ENCODE measurements at places on chromosomes 6 and 20. TPM values are rescaled to one million over a fixed set of nuclear protein-coding genes. Genes with fewer than 3 reads are reported as not detected.
A peak's percentile ranks its signal among the peaks of the same experiment; 100 is the strongest.

DNA sequence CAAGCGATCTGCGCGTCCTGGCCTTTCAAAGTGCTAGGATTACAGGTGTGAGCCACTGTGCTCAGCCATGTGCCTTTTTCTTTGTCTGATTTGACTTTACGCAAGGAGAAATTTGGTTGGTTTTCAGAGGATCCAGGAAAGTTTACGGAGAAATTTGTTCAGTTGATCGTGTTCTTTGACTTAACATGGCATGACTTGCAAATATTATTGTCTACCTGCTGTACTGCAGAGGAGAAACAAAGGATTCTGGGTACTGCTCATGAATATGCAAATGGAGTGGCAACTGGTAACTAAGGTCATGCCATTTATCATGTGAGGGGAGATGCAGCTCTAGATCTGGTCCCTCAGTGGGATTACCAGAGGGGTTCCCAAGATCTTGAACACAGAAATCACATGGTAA is 68.8 kb upstream of the CHD6 start:
- no peak overlapping the region for H3K27ac ChIP-seq
- no peak overlapping the region for H3K4me3 ChIP-seq
- no peaks in the 10 kb centered on the region for H3K4me1 ChIP-seq

DNA sequence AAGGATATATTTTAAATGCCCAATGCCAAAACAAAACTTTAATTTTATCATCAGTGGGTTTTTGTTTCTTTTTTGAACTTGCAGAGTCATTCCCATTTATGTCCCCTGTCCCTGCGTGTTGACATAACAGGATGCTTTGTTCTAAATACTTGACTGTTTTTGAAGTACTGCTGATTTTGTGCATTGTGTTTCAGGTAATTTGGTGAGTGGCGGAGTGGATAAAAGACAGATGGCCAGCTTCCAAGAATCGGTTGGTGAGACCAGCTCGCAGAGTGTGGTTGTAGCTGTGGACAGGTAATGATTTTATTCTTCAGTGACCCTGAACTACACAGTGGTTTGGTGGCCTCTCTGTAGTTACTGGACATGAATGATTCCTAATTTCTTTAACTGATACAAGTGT is 50.5 kb upstream of the CSE1L start:
- H3K27me3 ChIP-seq, result peaks cover 4% of the 10 kb centered on the region
- no peaks in the 10 kb centered on the region for H3K36me3 ChIP-seq
- no peaks in the 10 kb centered on the region for H3K4me1 ChIP-seq

TAGAP gene
- not detected for total RNA-seq

TFAP2D gene
- not detected for total RNA-seq

MAFB gene
- total RNA-seq, result 4.6 TPM

- H3K27me3 ChIP-seq, result peaks cover 4% of the 10 kb centered on the region
- H3K27ac ChIP-seq, result no peak overlapping the region
- no peak overlapping the region for H3K4me3 ChIP-seq
- no peak for DNase-seq
Measured at GRCh38 chr6:4531406-4531805, 244.8 kb upstream of the CDYL start.

DNA sequence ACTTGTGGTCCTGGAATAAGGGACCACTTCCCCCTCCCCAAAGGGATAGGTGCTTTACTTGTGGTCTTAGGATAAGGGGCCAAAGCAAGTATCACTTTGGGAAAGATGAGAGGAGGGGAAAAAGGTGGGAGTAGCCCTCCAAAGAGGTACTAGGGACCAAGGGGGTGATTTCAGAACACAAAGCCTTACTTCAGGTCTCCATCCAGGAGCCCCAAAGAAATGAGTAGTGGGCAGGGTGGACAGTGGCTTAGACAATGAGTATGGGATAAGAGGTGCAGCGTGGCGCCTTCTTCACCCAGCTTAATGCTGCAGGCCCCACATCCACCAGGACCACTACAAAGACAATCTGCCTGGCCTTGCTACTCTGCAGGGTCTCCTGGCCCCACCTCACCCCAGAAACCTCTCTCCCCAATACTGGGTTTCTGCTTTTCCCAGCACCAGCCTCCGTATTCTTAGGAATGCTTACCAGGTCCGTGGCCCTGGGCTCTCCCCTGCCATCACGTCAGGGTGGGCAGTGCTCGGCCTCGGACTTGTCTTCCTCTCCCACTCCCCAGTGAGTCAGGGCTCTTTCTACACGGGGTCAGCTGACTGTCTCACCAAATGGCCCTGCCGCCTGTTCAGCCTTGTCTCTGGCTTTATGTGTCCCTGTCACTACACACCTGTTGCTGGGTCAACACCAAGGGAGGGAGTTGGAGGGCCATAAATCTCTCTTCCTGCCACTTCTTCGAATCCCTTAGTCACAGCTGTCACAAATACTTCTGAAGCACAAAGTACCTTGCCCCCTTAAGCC is 3.1 kb downstream of the NNAT start:
- DNase-seq, result no peak
- H3K4me3 ChIP-seq, result peak overlapping the region; percentile 61
- H3K27me3 ChIP-seq, result peaks cover 19% of the 10 kb centered on the region
- H3K36me3 ChIP-seq, result peaks cover 12% of the 10 kb centered on the region
- peaks cover 44% of the 10 kb centered on the region for H3K4me1 ChIP-seq

GRCh38 chr6:129184324-129184723 is 301.4 kb downstream of the LAMA2 start:
- no peaks in the 10 kb centered on the region for H3K36me3 ChIP-seq
- no peak for DNase-seq
- no peak overlapping the region for H3K4me3 ChIP-seq

- peaks cover 30% of the 10 kb centered on the region for H3K4me1 ChIP-seq
- H3K27ac ChIP-seq, result no peak overlapping the region
- H3K4me3 ChIP-seq, result no peak overlapping the region
- H3K27me3 ChIP-seq, result peaks cover 6% of the 10 kb centered on the region
Measured at GRCh38 chr6:40413239-40413638, 173.9 kb downstream of the LRFN2 start.

COL9A1 gene
- total RNA-seq, result 1.8 TPM

MATN4 gene
- not detected for total RNA-seq

GRCh38 chr20:37337208-37337991 is 8.5 kb upstream of the SRC start:
- no peaks in the 10 kb centered on the region for H3K27me3 ChIP-seq
- DNase-seq, result no peak
- no peaks in the 10 kb centered on the region for H3K36me3 ChIP-seq

- DNase-seq, result no peak
- peaks cover 29% of the 10 kb centered on the region for H3K36me3 ChIP-seq
- no peak overlapping the region for H3K27ac ChIP-seq
- no peak overlapping the region for H3K4me3 ChIP-seq
Measured at GRCh38 chr20:23967616-23967979, 21.0 kb downstream of the GGTLC1 start.

DNA sequence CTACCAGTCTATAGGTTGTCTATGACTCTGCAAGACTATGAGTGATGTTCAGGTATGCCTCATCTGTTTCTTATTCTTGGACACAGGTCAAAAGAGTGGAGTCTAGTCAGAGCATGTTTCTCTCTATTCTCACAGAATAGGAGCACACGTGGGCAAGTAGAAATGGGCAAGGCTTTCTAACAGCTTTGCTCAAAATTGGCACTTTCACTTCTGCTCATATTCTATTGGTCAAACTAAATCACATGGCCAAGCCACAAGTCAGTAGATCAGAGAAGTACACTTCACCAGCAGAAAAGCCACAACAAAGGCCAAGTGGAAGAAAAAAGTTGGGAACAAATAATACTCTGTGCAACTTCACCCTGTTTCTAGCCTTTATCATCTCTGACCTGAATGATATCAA is 354.5 kb upstream of the SYNCRIP start:
- no peak overlapping the region for H3K27ac ChIP-seq
- no peak overlapping the region for H3K4me3 ChIP-seq
- H3K36me3 ChIP-seq, result no peaks in the 10 kb centered on the region
- no peak for DNase-seq

GRCh38 chr6:143163621-143164020 is 102.9 kb downstream of the AIG1 start:
- H3K4me1 ChIP-seq, result no peaks in the 10 kb centered on the region
- H3K4me3 ChIP-seq, result no peak overlapping the region
- no peaks in the 10 kb centered on the region for H3K36me3 ChIP-seq
- no peaks in the 10 kb centered on the region for H3K27me3 ChIP-seq
- no peak overlapping the region for H3K27ac ChIP-seq

GRCh38 chr6:293193-294174 is 1.2 kb downstream of the DUSP22 start:
- H3K36me3 ChIP-seq, result peaks cover 14% of the 10 kb centered on the region
- peaks cover 7% of the 10 kb centered on the region for H3K27me3 ChIP-seq
- H3K27ac ChIP-seq, result peak overlapping the region; percentile 92
- H3K4me3 ChIP-seq, result peak overlapping the region; percentile 92

DNA sequence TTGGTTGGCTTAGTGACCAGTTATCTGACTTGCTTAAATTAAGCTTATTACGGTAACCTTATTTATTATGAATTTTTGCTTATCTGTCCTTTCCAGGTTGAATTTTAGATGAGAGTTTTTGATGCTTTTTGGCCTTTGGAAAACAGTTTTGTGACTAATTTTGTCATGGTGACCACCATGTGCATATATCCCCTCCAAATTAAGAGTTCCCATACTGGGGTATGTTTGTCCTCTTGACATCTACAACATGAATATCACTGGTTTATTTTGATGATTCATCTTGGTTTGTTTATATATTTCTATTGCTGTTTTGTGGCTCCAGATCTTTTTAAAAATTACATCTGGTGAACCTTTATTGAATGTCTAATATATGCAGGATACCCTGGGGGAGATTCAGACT is 61.4 kb downstream of the PHF20 start:
- peaks cover 9% of the 10 kb centered on the region for H3K36me3 ChIP-seq
- H3K27ac ChIP-seq, result no peak overlapping the region
- H3K4me1 ChIP-seq, result peaks cover 11% of the 10 kb centered on the region

TMC2 gene
- not detected for total RNA-seq

HECA gene
- 21.0 TPM for total RNA-seq

DNA sequence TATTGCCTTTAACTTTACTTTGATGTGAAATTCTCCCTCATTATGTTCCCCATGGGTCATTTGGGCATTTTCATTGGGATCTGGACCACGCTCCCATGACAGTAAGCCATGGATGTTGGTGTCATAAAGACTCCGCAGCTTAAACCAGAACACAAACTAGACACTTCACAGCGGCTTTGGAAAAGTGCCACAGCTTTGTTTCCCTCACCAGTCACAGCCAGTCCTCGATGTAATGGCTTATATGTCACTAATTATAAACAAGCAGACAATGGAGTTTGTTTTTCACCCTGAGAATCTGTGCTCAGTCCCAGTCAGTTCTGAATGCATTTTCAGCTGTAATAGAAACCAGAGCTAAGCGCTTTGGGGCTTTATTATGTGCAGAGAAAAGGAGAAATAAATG is 23.2 kb upstream of the DAAM2 start:
- no peak overlapping the region for H3K4me3 ChIP-seq
- H3K36me3 ChIP-seq, result no peaks in the 10 kb centered on the region
- H3K27me3 ChIP-seq, result peaks cover 4% of the 10 kb centered on the region
- H3K4me1 ChIP-seq, result no peaks in the 10 kb centered on the region
- no peak overlapping the region for H3K27ac ChIP-seq

GRCh38 chr20:49835031-49835430 is 22.4 kb downstream of the SLC9A8 start:
- H3K27ac ChIP-seq, result no peak overlapping the region
- H3K4me3 ChIP-seq, result no peak overlapping the region
- no peak for DNase-seq
- H3K36me3 ChIP-seq, result peaks cover 4% of the 10 kb centered on the region
- no peaks in the 10 kb centered on the region for H3K27me3 ChIP-seq

- H3K4me1 ChIP-seq, result peaks cover 2% of the 10 kb centered on the region
- DNase-seq, result no peak
- H3K27ac ChIP-seq, result no peak overlapping the region
- no peak overlapping the region for H3K4me3 ChIP-seq
- peaks cover 7% of the 10 kb centered on the region for H3K27me3 ChIP-seq
Measured at GRCh38 chr20:44407402-44408184, 52.1 kb downstream of the HNF4A start.

DNA sequence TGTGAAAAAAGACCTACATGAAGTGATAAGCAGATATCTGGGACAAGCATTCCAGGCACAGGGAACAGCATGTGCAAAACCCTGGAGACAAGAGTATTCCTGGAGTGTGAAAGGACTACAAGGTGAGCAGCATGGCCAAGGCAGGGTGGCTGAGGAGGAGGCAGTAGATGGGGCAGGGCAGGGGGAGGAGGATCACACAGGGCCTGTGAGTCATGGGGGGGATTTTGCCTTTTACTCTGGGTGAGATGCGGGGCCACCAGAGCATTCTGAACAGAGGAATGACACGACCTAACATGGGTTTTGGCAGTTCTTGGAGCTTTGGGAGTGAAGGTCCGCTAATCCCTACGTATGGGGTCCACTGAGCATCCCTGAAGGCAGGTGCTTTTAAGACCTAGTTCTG is 69.8 kb upstream of the CCN6 start:
- no peak overlapping the region for H3K4me3 ChIP-seq
- H3K36me3 ChIP-seq, result peaks cover 4% of the 10 kb centered on the region
- peaks cover 6% of the 10 kb centered on the region for H3K27me3 ChIP-seq

GRCh38 chr20:36792422-36792821 is 18.9 kb upstream of the DSN1 start:
- H3K36me3 ChIP-seq, result no peaks in the 10 kb centered on the region
- H3K4me1 ChIP-seq, result no peaks in the 10 kb centered on the region
- DNase-seq, result no peak
- no peak overlapping the region for H3K27ac ChIP-seq
- peaks cover 6% of the 10 kb centered on the region for H3K27me3 ChIP-seq

HLA-DRB5 gene
- not detected for total RNA-seq

GRCh38 chr6:144756469-144756868 is 471.3 kb downstream of the UTRN start:
- no peak overlapping the region for H3K4me3 ChIP-seq
- H3K27ac ChIP-seq, result no peak overlapping the region
- no peak for DNase-seq
- no peaks in the 10 kb centered on the region for H3K27me3 ChIP-seq
- peaks cover 16% of the 10 kb centered on the region for H3K4me1 ChIP-seq
- no peaks in the 10 kb centered on the region for H3K36me3 ChIP-seq

GRCh38 chr6:71387179-71387578 is 98.6 kb downstream of the OGFRL1 start:
- DNase-seq, result no peak
- H3K27me3 ChIP-seq, result no peaks in the 10 kb centered on the region
- H3K4me3 ChIP-seq, result no peak overlapping the region
- H3K4me1 ChIP-seq, result peaks cover 15% of the 10 kb centered on the region

SLC39A7 gene
- total RNA-seq, result 92.8 TPM

GRCh38 chr6:143107911-143108761 is 47.4 kb downstream of the AIG1 start:
- no peaks in the 10 kb centered on the region for H3K36me3 ChIP-seq
- no peaks in the 10 kb centered on the region for H3K4me1 ChIP-seq
- H3K4me3 ChIP-seq, result no peak overlapping the region
- DNase-seq, result no peak
